ENCODE measurements at places on chromosomes 3 and 15.

DNA sequence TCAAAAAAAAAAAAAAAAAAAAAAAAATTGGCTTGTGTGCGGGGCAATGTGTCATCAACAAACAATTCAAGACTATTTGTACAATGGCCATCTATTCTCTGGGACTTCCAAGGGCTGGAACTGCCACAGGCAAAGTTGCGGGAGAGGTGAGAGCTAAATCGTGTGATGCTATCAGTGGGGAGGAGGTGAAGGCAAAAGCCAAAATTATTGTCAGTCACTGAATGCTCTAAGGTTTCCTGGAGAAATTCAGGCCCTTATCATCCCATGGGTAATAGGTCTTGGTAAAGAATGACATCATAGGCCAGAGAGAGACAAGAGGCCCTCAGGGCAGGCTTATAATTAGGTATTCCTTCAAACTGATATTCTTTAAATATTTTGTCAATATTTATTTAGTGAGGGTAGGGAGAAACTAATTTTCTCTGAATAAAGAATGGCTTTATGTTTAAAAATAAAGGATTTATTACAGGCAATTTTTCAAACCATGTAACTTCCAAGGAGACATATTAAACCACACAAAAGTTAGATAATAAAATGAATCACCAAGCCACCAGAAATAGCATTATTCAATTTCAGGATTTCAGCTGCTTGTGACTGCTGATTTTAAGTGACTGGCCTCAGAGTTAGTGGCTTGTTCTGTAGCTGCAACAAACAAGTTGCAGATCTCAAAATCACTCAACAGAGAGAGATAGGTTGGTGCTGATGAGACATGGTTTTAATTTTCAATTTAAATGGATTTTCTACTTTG lies 226.3 kb upstream of the MRPL3 start:
- no peak for DNase-seq

DNA sequence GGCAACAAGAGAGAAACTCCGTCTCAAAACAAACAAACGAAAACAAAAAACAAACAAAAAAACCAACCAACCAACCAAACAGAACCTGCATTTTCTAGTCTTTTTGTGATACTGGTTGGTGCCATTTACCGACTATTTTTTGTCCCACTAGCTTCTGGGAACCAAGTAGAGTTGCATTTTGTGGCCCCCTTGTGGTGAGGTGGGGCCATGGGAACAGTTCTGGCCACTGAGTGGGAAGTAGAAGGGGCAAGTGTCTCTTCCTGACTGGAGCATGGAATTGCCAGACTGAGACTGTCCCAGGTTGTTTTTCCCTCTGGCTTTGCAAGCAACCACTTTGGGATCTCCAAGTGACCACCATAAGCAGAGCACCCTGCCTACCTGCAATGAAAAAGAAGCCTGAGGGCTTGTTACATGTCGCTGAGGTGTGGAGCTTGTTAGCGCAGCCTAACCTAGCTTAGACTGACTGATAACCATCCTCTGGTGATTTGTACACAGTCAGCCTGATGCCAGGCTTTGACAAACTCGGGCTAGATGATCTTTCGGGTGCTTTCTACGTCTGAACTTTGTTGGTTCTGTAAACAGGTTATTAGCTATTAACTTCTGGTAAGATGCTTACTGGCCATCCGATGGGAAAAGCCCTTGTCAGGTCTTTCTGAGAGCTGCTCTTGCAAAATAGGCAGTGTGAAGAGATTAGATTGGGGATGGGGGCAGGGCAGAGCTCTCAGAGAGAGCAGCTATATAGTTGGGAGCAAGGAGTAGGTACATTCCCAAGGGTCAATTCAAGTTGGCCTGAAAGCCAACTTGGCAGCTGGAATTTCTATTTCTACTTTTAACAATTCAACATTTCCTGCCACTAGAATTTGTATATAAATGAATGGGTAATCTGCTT lies 172.2 kb downstream of the SSR3 start:
- peak; percentile 22 for DNase-seq

GRCh38 chr3:159904455-159904854 lies 84.2 kb upstream of the IL12A start:
- DNase-seq: no peak

DNA sequence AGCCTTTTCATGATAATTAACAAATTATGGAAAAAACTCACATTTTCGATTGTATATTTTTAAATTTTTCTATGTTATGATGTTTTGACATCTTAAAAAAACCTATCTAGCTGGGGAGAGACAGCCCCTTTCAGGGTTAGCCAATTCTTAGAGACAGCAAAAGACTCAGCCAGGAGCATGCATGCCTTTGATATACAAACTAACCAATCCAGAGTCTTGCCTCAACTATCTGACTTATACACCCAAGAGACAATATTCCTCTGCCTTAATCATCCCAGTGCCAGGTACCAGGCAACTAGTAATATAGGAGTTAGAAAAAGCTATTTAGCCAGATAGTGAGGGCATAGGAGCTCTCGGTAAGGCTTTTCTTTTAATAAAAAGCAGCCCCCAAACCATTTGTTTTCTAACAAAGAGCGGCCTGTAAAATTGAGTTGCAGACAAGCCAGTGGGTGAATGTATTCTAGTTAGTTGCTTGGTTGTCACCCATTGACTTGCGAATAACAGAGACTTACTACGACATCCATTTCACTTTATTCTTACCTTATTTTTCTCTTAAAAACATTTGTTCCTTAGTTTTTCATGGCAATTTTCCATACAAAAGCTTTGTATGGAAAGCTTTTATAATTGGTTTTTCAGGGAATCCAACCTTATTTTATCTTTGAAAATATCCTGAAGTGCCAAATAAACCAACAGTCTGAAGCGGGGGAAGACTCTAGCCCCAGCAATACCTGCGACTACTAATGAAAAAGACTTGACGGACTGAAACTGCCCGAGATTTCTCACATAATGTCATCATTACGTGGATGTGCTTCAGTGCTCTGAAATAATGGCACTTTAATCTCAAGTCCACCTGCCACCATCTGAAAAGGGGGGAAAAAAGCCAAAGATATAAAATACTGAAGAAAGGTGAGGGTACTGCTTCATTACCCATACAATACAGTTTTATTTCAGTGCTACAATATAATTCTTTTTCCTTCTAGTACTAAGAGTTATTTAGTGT lies 64.6 kb upstream of the ATP2C1 start:
- DNase-seq: no peak

DNA sequence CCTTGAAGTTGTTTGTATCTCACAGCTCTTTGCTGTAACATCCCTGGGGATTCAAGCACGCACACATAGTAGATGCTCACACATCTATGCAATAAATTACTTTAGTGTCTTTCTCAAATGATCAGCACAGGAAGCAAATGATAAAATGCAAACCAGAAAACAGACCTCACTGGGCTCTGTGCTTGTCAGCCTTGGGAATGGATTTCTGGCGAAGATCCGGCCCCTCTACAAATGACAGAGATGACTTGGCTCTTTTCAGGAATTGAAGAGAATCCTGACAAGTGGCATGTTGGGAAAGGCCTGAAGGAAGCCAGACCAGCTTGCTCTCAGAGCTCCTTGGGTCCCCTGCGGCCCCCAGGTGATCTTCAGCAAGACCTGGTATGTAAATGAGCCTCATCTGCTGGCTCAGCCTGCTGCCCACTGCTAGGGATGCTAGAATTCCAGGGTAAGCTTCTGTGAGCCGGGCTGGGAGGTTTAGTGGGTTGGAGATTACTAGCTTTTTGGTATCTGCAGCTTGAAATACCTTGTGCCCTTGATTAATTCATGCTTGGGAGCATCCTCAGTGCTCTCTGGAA lies 54.1 kb downstream of the LPP start:
- DNase-seq: no peak

Data from NCI-H460 (cell line).